ENCODE measurements at places on chromosomes 5 and 9. TPM values are rescaled to one million over a fixed set of nuclear protein-coding genes. Genes with fewer than 3 reads are reported as not detected.
A peak's percentile ranks its signal among the peaks of the same experiment; 100 is the strongest.

SOHLH1 gene
- total RNA-seq = 44.9 TPM

C5orf52 gene
- not detected for total RNA-seq

TMEM8B gene
- total RNA-seq = 4.8 TPM

C6 gene
- not detected for total RNA-seq

ARHGEF39 gene
- 32.8 TPM for total RNA-seq

HNRNPAB gene
- total RNA-seq = 286 TPM

PCDHGB2 gene
- total RNA-seq = 1.00 TPM

CARTPT gene
- not detected for total RNA-seq

PCDHB5 gene
- not detected for total RNA-seq

LURAP1L gene
- not detected for total RNA-seq

GLRA1 gene
- not detected for total RNA-seq

IZUMO3 gene
- not detected for total RNA-seq

GABRA1 gene
- not detected for total RNA-seq

ARSI gene
- total RNA-seq = 0.65 TPM

SKIC3 gene
- 75.6 TPM for total RNA-seq

FOCAD gene
- 20.4 TPM for total RNA-seq

DNA sequence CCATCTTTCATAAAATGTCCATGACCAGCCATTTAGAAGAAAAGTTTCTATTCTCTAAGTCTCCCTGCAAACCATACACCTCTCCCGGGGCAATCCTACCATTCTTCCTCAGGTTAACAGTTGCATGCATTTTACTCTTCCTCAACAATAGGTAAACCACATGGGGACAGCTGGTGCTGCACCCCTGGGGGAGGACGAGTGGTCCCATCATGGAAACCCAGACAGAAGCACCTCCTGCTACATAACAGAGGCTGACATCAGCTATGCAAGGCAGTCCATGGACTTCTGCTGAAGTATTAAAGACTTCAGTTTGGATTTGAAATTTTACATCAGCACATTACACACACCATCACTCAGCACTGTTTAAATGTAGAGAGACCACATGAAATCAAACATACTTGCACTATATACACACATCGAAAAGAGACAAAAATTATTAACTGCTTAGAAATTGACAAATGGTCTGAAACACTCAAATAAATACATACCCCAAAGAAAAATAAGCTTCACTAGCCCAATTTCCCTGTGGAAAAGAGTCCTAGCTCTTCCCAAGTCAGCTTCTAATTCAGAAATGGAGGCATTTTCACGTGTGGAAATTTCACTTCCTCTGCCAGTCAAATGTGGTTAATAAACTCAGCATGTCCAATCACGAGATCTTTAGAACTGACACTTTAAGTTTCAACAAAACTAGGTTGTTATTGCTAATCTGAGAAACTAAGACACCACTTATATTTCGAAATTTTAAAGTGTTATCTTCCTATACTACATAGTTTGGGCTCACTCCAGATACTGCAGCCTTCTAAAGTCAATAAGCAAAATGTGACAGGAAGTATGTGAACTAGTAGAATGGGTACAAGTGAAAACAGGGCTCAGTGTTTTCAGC, 173.4 kb downstream of the ROR2 start:
- no peak overlapping the region for H3K27ac ChIP-seq
- no peak for DNase-seq
- H3K4me3 ChIP-seq = no peak overlapping the region
- no peaks in the 10 kb centered on the region for H3K4me1 ChIP-seq

DNA sequence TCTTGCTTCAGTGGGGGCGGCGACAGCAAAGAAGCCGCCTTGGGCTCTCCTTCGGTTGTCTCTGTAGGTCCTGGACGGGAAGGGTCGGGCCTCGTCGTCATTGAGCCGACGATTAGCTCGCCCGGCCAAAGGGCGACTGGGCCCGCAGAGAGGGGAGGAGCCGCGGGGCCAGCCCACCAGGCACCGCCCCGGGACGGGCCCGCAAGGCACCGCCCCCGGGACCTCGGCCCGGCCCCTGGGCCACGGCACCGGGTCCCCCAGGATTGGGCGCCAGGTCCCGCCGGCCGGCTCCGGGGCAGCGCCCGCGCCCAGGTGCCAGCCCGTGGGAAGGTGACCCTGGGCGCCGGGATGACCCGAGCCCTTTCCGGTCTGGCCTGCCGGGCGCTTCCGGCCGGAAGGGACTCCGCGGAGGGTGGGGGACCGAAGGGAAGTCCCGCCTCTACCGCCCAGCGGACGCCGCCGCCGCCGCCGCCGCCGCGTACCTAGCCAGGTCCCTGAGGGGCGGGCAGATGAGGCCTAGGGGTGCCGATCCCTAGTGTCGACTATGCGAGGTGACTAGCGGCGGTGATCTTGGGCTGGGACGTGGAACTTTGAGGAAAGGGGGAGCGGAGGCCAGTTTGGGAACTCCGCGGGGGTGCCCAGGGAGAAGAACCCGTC, at the start of the genes GBA2 and RGP1:
TSS of gene GBA2 (minus strand) at position 371 of the 657 bp plus-strand sequence. CDS start 524 bp downstream, outside the sequence.
TSS of gene RGP1 (plus strand) at position 430 of the 657 bp plus-strand sequence. CDS start 469 bp downstream, outside the sequence.
- H3K27ac ChIP-seq = peak within 1 kb of the TSS; percentile 85
- H3K27me3 ChIP-seq = no peaks in the 10 kb centered on the region
- H3K4me3 ChIP-seq = peak within 1 kb of the TSS; percentile 89
- peak; percentile 89 for DNase-seq
- H3K36me3 ChIP-seq = peaks cover 8% of the 10 kb centered on the region

- no peaks in the 10 kb centered on the region for H3K36me3 ChIP-seq
- H3K27me3 ChIP-seq = no peaks in the 10 kb centered on the region
- H3K4me1 ChIP-seq = no peaks in the 10 kb centered on the region
- H3K27ac ChIP-seq = no peak overlapping the region
Observed at GRCh38 chr5:85462957-85463356, 1078.3 kb upstream of the EDIL3 start.

DNA sequence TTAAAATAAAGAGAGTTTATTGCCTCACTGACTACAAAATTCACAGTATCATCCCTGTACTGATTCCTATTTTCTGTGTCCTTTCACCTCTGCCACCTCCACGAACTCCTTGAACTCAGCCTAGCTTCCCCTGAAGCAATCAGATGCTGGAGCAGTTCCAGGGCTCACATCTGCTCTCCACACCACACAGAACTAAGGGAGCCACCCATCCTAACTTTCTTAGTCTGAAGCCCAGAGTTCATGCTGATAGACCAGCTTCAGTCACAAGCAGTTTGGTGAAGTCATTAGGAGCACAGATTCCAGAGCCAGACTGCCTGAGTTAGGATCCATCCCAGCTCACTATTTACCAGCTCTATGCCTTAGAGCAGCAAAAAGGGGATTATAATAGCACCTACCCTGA, 15.6 kb upstream of the EPB41L4A start:
- no peak overlapping the region for H3K27ac ChIP-seq
- H3K4me1 ChIP-seq = no peaks in the 10 kb centered on the region
- no peaks in the 10 kb centered on the region for H3K36me3 ChIP-seq
- H3K4me3 ChIP-seq = no peak overlapping the region
- no peaks in the 10 kb centered on the region for H3K27me3 ChIP-seq

GRCh38 chr5:33049298-33049697, 338.2 kb downstream of the NPR3 start:
- no peaks in the 10 kb centered on the region for H3K36me3 ChIP-seq
- H3K27ac ChIP-seq = no peak overlapping the region
- no peaks in the 10 kb centered on the region for H3K4me1 ChIP-seq
- no peak for DNase-seq

DNA sequence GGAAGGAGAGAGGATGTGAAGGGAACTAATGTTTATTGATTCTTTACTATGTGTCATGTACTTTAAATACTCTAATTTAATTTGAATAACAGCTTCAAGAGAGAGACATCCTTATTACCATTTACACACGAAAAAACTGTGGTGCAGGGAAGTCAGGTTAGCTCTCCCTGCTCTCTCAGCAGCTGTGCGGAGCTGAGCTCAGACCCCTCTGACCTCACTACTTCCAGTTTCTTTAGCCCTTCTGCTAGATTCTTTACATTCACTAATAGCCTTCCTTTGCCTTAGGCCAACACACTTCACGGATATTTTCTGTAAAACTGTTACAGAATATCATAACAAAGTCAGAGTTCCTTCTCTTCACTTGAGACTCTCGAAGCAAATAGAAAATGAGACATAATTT, 131.3 kb upstream of the ARRDC3 start:
- no peaks in the 10 kb centered on the region for H3K27me3 ChIP-seq
- H3K27ac ChIP-seq = no peak overlapping the region
- no peak for DNase-seq

GRCh38 chr9:113454914-113455761, 8.4 kb upstream of the RGS3 start:
- no peaks in the 10 kb centered on the region for H3K27me3 ChIP-seq
- no peaks in the 10 kb centered on the region for H3K36me3 ChIP-seq
- H3K27ac ChIP-seq = peak overlapping the region; percentile 66
- H3K4me1 ChIP-seq = peaks cover 44% of the 10 kb centered on the region
- peak; percentile 93 for DNase-seq
- no peak overlapping the region for H3K4me3 ChIP-seq

- no peak overlapping the region for H3K4me3 ChIP-seq
- no peaks in the 10 kb centered on the region for H3K4me1 ChIP-seq
- H3K27ac ChIP-seq = no peak overlapping the region
- H3K36me3 ChIP-seq = no peaks in the 10 kb centered on the region
- no peaks in the 10 kb centered on the region for H3K27me3 ChIP-seq
Observed at GRCh38 chr9:99040251-99040900, 64.5 kb upstream of the TGFBR1 start.

DNA sequence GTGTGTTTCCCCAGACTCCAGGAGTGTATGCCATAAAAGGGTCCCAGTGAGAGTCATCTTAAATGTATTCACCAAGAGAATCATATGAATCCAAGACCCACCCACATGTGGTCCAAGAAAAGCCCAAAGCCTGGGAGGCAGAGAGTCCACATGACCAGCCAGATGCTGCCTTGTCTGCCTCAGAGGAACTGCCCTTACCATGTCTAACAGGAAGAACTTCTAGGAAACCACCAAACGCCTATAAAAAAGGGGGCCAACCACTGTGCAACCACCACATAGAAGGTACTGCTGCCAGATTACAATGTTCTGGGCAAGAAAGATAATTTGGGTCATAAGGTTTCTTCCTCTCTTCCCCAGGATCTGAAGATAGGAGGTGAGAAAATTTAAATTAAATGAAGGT, 129.8 kb upstream of the SLC24A2 start:
- no peaks in the 10 kb centered on the region for H3K36me3 ChIP-seq
- H3K27me3 ChIP-seq = no peaks in the 10 kb centered on the region
- H3K4me1 ChIP-seq = no peaks in the 10 kb centered on the region
- H3K27ac ChIP-seq = no peak overlapping the region

DNA sequence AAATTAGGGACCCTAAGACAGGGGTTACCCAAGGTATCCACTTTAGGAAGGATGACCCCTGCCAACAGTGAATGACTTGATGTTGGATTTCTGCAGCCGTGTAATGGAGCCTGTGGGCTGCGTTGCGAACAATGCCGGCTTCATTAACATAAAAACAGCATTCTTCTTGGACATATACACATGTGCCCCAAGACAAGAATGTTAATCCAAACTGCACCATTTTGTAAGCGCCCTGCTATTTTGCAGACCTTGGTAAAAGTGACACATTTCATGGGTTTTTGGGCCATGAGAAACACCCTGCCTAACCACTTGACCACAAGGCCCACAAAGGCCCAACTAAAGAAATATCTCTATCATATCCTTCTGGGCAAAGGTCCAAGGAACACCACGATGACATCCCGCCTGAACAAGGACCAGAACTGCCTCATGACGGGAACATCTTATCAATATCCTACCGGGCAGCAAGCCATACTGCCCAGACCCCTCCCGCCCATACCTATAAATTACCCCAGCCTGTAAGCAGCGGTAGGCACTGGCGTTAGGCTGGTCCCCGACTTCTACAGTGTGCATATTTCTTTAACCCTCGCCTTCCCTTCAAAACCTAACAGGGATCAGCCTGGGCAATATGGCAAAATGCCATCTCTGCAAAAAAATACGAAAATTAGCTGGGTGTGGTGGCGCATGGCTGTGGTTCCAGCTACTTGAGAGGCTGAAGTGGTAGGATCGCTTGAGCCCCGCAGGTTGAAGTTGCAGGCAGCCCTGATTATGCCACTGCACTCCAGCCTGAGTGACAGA, 9.7 kb upstream of the PDCD1LG2 start:
- H3K27ac ChIP-seq = no peak overlapping the region
- DNase-seq = no peak
- H3K36me3 ChIP-seq = no peaks in the 10 kb centered on the region
- H3K27me3 ChIP-seq = no peaks in the 10 kb centered on the region

GRCh38 chr9:90808890-90809685, 7.5 kb downstream of the SYK start:
- no peaks in the 10 kb centered on the region for H3K4me1 ChIP-seq
- no peak for DNase-seq
- no peaks in the 10 kb centered on the region for H3K36me3 ChIP-seq
- H3K4me3 ChIP-seq = no peak overlapping the region

GRCh38 chr9:5835808-5836207, 2.9 kb upstream of the ERMP1 start:
- peak overlapping the region; percentile 27 for H3K27ac ChIP-seq
- no peaks in the 10 kb centered on the region for H3K27me3 ChIP-seq
- H3K36me3 ChIP-seq = no peaks in the 10 kb centered on the region

DNA sequence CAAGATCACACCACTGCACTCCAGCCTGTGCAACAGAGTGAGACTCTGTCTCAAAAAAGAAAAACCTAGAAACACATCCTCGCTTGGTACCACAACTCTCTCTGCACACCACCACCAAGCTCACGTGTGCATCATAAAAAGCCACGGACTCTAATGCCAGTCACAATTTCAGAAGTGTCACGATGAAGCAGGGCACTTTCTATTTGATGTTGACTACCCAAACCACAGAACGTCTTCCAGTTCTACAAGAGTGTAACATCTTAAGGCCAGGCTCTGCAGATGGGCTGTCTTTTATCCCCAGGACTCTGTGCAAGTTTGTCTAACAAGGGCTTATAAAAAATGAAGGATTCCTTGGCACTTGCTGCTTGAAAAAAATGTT, 22.9 kb downstream of the GFPT2 start:
- H3K4me1 ChIP-seq = no peaks in the 10 kb centered on the region
- H3K36me3 ChIP-seq = no peaks in the 10 kb centered on the region
- no peak overlapping the region for H3K27ac ChIP-seq
- no peak overlapping the region for H3K4me3 ChIP-seq

GRCh38 chr9:34658461-34658860, 4.0 kb downstream of the CCL27 start:
- H3K4me1 ChIP-seq = peaks cover 7% of the 10 kb centered on the region
- H3K27me3 ChIP-seq = no peaks in the 10 kb centered on the region
- no peak overlapping the region for H3K4me3 ChIP-seq
- H3K27ac ChIP-seq = no peak overlapping the region
- no peaks in the 10 kb centered on the region for H3K36me3 ChIP-seq

GRCh38 chr5:57804505-57804904, 321.9 kb upstream of the ACTBL2 start:
- H3K36me3 ChIP-seq = no peaks in the 10 kb centered on the region
- no peak overlapping the region for H3K27ac ChIP-seq
- no peaks in the 10 kb centered on the region for H3K27me3 ChIP-seq
- no peaks in the 10 kb centered on the region for H3K4me1 ChIP-seq

GRCh38 chr5:18334949-18335348, 700.7 kb downstream of the TAF11L14 start:
- no peaks in the 10 kb centered on the region for H3K4me1 ChIP-seq
- no peak overlapping the region for H3K27ac ChIP-seq
- H3K27me3 ChIP-seq = no peaks in the 10 kb centered on the region
- no peaks in the 10 kb centered on the region for H3K36me3 ChIP-seq
